ENCODE measurements at places on chromosomes 11 and 22. TPM values are rescaled to one million over a fixed set of nuclear protein-coding genes. Genes with fewer than 3 reads are reported as not detected.

The GRAMD1B gene
- 35.3 TPM for total RNA-seq

The SPI1 gene
- not detected for total RNA-seq

DNA sequence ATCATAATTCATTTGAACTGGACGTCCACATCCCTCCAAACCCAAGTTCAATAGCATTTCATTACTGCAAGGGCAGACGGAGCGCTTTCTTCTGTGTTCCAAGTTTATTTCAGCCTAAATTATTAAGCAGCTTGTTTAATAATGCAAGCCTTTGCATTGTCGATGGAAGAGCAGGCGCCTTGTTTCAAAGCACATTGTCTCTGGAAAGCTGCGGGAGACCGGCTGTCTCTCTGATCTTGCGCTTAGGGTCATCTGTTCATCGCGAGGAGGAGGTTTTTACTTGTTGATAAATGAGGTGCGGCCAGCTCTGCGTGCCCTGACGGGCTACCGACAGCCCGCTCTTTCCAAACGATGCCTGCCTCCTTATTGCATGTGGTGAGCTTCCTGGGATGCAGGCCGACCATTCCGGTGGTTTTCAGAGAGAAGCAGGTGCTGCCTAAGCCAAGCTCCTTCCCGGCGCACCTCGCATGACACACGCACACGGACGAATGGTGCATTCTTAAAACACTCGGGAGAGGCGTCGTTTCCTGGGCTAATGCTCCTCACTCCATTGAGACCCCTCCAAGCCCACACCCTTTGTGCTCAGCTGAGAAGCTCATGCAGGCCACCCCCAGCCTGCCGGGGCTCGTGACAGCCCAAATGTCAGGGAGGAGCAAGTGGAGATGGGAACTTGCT lies 456.9 kb downstream of the BRD1 start:
- no peak for DNase-seq

DNA sequence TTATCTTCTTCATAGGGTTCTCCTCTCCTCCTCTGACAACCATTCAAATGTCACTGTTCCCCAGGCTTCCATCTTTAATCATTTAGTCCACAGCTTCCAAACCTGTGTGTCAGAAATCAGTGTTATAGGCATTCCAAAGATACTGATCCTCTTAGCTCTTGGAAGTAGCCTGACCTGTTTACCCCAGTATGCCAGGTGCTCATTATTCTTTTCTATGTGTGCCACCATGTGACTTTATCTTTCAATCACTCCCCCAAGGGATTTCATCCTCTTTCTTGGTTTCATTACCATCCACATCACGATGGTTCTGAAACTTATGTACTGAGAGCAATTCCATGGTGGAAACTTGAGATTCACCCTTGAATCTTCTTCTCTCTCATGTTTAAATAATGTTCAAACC lies 7.6 kb downstream of the POU2AF2 start:
- no peak for DNase-seq

GRCh38 chr11:67674442-67674871 lies at the start of gene ALDH3B2:
TSS of gene ALDH3B2 (minus strand) at chr11:67674623. CDS start at chr11:67666935, 7,688 bp downstream.
- no peak for DNase-seq

The P2RX3 gene
- total RNA-seq = not detected

DNA sequence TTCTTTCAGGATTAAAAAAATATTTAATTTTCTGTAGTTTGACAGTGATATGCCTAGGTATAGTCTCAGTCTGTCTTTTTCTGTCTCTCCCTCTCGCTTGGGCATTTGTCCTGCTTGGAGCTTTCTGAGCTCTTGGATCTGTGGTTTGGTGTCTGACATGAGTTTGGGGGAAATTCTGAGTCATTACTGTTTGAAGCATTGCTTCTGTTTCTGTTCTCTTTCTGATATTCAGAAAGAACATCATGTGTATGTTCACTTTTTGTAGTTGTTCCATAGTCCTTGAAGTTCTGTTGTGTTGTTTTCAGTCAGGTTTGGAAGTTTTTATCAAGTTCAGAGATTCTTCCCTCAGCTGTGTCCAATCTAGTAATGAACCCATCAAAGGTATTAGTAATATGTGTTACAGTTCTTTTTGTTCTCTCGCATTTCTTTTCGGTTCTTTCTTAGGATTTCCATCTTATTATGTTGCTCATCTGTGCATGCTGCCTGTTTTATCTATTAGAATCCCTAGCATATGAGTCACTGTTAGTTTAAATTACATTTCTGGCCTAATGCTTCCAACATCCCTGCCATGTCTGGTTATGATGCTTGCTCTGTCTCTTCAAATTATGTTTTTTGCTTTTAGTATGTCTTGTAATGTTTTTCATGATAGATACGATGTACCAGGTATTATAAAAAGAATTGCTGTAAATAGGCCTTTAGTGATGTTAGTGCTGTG lies 48.4 kb downstream of the DDX10 start:
- DNase-seq = no peak

The SBF2 gene
- total RNA-seq = 3.7 TPM

The PKNOX2 gene
- total RNA-seq = not detected

DNA sequence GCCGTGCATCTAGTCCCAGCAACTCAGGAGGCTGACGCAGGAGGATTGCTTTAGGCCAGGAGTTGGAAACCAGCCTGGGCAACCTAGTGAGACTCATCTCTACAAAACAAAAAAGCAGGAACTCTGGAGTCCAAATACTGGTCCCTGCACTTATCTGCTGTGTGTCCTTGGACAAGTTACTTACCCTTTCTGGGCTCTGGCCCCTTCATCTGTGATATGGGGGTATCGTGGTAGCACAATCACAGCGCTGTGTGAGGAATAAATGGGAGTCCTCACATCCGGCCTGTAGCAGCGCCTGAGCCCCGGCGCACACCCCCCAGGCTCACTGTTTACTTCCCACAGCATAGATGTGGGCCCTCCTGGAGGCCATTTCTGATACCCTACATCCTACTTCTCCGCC lies 44.2 kb upstream of the MYH9 start:
- no peak for DNase-seq

GRCh38 chr11:15724601-15725000 lies 609.9 kb downstream of the INSC start:
- DNase-seq = no peak

- DNase-seq = no peak
Measured at GRCh38 chr11:62880231-62880802, 379 bp upstream of the SLC3A2 start.

GRCh38 chr22:37187891-37188761 lies at the start of gene C1QTNF6:
TSS of gene C1QTNF6 (minus strand) at chr22:37188247. CDS start at chr22:37188213, 34 bp downstream.
- no peak for DNase-seq

GRCh38 chr11:104402812-104403521 lies 239.0 kb upstream of the PDGFD start:
- no peak for DNase-seq

GRCh38 chr22:24423519-24424000 lies 3.8 kb upstream of the ADORA2A start:
- DNase-seq = peak; percentile 46

The MPZL2 gene
- 6.0 TPM for total RNA-seq

DNA sequence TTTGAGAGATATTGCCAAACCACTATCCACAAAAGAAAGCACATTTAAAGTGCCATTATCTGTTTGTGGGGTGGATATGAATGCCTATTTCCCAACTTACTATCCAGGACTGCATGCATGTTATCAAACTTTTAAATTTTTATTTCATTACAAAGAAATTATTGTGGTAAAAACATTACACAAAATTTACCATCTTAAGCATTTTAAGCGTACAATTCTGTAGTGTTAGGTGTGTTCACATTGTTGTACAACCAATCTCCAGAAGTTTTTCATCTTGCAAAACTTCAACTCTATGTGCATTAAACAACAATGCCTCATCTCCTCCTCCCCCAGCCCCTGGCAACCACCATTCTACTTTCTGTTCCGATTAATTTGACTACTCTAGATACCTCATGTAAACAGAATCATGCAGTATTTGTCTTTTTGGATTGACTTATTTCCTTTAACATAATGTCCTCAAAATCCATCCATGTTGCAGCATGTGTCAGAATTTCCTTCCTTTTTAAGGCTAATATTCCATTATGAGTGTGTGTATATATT lies 17.6 kb upstream of the CD44 start:
- no peak for DNase-seq

- DNase-seq = no peak
Measured at GRCh38 chr11:27153136-27153535, 112.5 kb downstream of the BBOX1 start.

The GLB1L2 gene
- total RNA-seq = 2.4 TPM

DNA sequence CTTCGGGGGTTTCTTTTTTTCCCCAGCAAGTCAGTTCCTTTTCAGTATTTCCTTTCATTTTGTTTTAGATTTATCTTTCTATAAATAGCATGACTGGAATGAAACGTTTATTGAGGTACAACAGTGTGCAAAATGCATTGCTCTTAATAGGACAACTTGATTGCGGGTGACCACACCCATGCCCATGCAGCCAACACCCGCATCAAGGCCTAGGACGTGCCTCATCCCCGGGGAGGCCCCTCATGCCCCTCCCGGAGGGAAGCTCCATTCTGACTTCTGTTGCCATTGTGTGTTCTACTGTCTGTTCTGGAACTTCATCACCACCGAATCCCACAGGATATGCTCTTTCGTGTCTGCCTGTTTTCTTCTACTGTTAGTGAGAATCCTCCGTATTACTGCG lies 82.2 kb downstream of the RPS6KA4 start:
- no peak for DNase-seq

DNA sequence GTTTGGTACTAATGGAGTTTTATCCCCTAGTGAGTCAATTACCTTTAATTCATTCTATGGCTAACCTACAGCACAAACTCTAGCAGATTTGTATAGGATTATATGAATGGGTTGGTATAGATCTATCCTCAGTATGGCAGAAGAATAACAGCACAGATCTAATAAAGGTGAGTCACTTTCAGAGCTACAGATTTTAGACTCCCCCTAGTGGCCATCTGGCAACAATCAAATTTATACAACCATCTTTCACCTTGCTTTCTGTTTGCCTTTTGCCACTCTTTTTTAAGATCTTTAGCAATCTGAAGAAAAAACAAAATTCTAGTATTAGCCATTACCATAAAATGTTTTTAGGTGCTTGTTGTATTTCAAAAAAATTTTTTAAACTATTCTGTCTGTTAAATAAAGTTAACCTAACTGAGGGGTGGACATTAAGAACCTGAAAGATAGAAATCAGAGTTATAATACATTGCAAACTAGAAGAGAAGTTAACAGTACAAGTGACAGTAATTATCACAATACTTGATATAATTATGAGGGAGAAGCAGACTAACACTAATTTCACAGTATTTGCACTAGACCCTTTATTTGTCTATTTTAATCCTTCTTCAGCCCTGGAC lies 25.8 kb downstream of the DDIAS start:
- peak; percentile 66 for DNase-seq

- DNase-seq = no peak
Measured at GRCh38 chr22:29517215-29517908, 36.2 kb downstream of the THOC5 start.

DNA sequence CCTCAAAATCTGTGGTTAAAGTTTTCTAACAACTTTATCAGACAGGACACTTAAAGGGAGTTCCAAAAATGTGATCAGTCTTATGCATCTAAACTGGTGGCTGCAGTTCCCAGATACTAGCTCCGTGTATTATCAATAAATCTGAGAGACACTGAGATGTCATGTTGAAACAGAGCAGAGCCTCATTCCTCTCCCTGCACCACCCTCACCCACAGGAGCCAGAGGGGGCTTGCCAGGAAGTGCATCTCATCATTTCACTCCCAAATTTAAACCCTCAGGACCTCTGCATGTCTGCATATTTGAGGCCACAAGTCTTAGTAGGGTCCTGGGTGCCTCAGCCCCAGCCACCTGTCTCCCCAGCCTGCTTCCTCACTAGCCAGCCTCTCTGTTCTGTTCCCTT lies 167.4 kb upstream of the NTM start:
- no peak for DNase-seq

- no peak for DNase-seq
Measured at GRCh38 chr11:35419184-35419829, at the start of gene SLC1A2. TSS of gene SLC1A2 (minus strand) at chr11:35419558. CDS start at chr11:35418966, 592 bp downstream.

The PGA5 gene
- not detected for total RNA-seq

DNA sequence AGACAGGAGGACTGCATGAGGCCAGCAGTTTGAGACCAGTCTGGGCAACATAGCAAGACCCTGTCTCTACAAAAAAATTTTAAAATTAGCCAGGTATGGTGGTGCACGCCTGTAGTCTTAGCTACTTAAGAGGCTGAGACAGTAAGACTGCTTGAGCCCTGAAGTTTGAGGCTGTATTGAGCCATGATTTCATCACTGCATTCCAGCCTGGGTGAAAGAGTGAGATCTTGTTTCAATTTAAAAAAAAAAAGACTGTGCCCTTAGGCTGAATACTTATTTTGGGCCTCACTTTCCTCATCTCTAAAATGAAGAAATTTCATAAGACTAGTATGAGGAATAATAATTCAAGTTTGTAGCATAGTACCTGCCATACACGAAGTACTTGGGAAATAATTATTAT lies 6.9 kb downstream of the AQP11 start:
- DNase-seq = no peak

GRCh38 chr11:63839508-63840355 lies 822 bp downstream of the MARK2 start:
- DNase-seq = peak; percentile 28

GRCh38 chr22:33272871-33273270 lies 214.7 kb upstream of the SYN3 start:
- DNase-seq = no peak

- DNase-seq = no peak
Measured at GRCh38 chr11:88363004-88363403, 25.5 kb upstream of the CTSC start.

The TTC12 gene
- total RNA-seq = 17.1 TPM

DNA sequence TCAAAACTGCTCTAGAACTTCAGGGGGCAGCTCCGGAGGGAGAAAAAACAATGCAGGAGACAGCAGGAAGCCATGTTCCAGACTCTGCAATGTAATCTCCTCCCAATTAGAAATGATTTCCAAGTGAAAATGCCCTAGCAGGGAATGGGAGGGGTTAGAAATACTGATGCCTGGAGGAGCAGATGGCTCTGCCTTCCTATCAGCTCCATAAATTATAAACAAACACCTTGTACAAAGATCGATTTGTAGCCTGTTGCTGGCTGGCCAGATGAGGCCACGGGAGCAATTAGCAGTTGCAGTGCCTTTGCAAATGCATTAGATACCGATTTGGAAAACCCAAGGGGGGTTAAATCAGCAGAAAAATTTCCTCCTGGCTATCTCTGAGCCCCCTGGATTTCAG lies 46.6 kb upstream of the CHRM4 start:
- no peak for DNase-seq

- DNase-seq = no peak
Measured at GRCh38 chr11:77522215-77522614, 48.3 kb upstream of the PAK1 start.

The HTR3A gene
- not detected for total RNA-seq

DNA sequence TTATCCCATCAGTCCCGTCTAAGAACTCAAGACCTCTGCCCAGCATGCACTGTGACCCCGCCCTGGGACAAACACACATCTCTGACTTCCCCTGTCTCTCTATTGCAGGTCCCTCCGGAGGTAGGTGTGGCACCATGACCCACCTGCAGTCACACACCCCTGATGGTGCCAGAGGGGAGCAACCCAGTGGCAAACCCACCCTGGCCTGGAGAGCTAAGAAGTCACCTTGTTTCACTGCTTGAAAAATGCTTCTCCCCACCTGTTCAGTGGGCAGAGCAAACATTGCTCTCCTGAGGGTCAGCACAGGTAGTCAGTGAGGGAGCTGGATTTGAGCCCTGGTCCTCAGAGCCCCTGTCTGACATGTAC lies 23.9 kb downstream of the CAPN1 start:
- DNase-seq = no peak
